ENCODE measurements at places on chromosomes 1 and 21.

- DNase-seq: peak; percentile 90
Measured at GRCh38 chr1:44217809-44218410, 4.6 kb downstream of the DMAP1 start.

GRCh38 chr1:41823471-41823870, 95.3 kb downstream of the HIVEP3 start:
- DNase-seq: peak; percentile 79

GRCh38 chr1:184492536-184492935, 105.7 kb downstream of the C1orf21 start:
- no peak for DNase-seq

DNA sequence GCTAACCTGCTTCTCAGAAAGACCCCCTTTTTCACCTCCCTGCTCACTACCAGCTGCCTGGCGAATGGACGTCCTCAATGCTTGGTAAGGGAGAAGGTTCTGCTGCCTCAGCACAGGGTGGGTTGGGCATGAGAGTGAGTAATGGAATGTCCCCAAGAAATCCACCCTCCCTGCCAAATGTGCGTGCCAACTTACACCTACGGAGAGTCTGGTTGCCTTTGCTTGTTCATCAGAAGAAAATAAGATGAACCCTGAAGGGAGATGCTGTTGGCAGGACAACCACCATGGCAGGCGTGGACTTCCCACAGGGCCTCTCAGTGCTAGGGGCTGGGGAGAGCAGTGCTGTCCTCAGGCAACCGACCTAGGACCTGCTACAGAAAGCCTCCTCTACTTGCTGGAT, 106.0 kb downstream of the XCL2 start:
- DNase-seq: no peak

GRCh38 chr1:90044346-90044745, 49.4 kb downstream of the ZNF326 start:
- no peak for DNase-seq

GRCh38 chr1:218568962-218569550, 223.9 kb downstream of the TGFB2 start:
- no peak for DNase-seq

DNA sequence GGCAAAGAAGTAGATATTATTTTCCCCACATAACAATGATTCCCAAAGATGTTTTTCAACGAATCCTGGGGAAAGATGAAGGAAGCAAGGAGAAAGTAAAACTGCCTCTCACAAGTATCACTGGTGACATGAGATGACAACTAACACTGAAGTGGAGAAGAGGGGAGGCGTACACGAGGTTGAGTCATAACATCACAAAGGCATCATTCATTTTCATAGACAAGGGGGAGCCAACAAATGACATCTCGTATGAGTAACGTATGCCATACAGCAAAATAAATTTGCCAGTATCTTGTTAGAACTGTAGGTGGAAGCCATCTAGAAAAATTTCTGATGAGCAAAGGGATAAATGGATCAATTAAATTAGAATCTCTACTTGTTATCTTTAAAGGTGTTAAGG, 56.6 kb downstream of the ATP1B1 start:
- DNase-seq: no peak

DNA sequence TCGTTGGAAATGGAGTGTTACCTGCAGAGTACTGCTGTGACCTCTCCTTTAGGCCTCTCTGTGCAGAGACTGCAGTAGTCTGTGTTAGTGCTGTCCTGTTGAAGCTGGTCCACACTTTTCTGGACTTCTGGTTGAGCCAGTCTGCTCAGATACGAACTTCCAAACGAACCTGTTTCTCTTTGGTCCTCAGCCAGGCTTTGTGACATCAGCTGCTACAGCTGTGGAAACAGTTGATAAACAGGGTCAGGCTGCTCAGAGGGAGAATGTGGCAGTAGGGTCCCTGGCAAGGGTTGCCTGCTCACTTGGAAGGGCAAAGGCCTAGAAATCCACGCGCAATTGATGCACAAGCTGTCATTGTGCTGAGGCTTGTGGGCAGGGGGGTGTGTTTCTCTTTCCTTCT, 98.8 kb downstream of the NOS1AP start:
- no peak for DNase-seq

GRCh38 chr1:235679644-235680043, 30.1 kb upstream of the GNG4 start:
- no peak for DNase-seq

- DNase-seq: no peak
Measured at GRCh38 chr21:41325138-41325912, 8.7 kb downstream of the FAM3B start.

GRCh38 chr1:173590557-173590956, 12.3 kb downstream of the SLC9C2 start:
- DNase-seq: no peak

DNA sequence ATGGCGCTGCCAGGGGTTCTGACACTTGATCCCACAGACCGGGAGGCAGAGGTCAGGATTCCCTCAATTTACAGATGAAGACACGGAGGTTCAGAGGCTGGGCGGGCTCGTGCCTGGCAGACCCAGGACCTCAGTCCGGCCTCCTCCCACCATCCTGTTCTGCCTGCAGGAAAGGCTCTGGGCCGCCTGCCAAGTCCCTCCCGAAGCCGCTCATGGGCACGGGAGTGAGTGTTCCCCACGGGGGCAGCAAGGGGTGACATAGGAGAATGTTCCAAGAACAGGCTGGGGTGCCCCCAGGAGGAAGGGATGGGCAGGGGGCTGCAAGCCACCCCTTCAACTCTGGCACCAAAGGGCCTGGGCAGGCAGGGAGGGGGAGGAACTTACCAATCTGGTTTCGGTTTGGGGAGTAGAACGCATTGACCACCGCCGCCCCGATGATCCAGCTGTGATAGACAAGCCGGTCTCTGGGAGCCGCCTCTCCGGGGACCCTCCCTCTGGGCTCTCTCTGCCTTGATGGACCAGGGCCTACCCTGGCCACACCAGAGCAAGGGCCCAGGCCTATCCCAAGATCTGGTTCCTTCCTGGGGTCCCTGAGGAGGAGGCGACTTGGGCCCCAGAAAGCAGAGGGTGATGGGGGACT, 7.5 kb downstream of the PRXL2B start:
- DNase-seq: peak; percentile 8

DNA sequence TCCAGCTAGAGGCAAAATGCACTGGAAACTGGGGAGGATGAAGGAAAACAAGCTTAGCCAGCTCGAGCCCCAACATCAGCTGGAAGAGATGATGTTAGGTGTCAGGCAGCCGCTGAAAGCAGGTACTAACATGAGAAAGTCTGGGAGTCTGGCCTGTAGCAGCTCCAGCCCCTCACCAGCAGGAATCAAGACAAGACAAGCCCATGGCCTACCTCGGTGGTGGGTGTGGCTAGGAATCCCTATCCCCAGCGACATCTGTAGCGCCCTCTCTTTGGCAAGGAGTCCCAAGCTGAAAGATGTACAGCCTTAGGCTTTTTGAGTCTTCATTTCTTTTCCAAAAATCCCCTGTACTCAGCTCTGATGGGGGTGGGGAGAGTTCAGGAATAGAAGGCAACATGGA, 2.6 kb downstream of the DLGAP3 start:
- DNase-seq: peak; percentile 36

GRCh38 chr21:33608559-33608958, 20.1 kb upstream of the DONSON start:
- no peak for DNase-seq

DNA sequence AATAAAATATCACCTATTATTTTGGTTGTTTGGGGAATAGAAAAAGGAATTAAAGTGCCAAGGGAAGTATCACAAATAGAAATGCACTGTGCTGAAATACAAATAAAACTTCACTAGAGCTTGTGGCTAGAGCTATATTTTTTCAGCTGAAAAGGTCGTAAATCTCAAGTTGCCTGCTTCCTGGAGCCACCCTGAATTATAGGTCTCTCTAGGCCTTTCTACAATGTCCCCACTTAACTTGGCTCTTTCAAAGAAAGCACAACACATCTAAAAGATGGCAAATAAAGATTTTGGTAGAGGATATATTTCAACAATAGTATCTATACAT, 5.0 kb upstream of the RNF2 start:
- DNase-seq: no peak

- no peak for DNase-seq
Measured at GRCh38 chr1:245876586-245876985, 630.5 kb downstream of the SMYD3 start.

DNA sequence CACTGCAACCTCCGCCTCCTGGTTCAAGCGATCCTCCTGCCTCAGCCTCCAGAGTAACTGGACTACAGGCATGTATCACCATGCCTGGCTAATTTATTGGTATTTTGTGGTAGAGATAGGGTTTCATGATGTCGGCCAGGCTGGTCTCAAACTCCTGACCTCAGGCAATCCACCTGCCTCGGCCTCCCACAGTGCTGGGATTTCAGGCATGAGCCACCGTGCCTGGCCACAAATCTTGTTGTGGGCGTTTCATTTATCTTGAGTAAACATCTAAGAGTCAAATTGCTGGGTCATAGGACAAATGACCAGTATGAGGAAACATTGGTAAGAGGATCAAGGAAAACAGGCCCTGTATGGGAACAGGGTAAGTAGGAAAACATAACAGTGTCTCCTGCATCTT, 17.9 kb downstream of the TMEM200B start:
- no peak for DNase-seq

GRCh38 chr1:22963044-22963677, 9.5 kb downstream of the LACTBL1 start:
- no peak for DNase-seq

- no peak for DNase-seq
Measured at GRCh38 chr1:26470878-26471497, 1.3 kb upstream of the HMGN2 start.

GRCh38 chr1:22041505-22041904, 11.0 kb upstream of the CDC42 start:
- DNase-seq: no peak

GRCh38 chr1:44860331-44860730, 17.3 kb upstream of the PTCH2 start:
- no peak for DNase-seq

DNA sequence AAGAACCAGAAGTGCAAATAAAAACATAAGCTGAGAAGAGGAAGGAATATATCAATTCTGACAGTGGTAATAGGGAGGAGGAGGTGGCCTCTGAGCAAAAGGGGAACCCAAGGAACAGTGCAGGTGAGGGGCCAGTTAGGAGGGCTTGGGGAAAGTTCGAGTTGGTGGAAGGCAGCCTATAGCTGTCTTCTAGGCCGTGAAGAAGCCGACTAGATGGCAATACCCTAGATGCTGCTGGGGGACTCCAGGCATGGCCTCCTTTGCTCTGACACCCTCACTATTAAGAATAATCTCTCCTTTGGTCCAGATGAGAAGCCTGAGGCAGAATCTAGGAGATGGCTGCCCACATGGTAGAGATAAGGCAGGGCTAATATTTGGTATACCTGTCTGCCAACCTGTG, 351.1 kb upstream of the PLXNA2 start:
- DNase-seq: no peak

- DNase-seq: no peak
Measured at GRCh38 chr1:23872421-23872820, 4.3 kb upstream of the FUCA1 start.

DNA sequence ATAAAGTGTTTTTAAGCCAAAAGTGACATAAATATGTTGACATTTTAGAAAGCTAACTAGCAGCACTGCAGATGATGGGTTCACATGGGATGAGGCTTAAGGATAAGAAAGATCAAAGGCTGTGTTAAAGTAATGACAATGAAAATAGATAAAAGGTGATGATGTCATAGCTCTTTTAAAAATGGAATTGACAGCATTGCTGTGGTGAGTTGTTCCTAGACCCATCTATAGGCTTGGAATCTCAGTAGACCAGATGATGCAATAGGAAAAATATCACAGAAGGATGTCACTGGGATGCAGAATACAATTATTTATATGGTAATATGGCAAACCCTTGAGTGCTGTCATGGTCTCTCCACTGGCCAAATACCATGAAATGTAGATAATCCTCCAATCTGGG, 286.0 kb downstream of the PLA2G4A start:
- no peak for DNase-seq

DNA sequence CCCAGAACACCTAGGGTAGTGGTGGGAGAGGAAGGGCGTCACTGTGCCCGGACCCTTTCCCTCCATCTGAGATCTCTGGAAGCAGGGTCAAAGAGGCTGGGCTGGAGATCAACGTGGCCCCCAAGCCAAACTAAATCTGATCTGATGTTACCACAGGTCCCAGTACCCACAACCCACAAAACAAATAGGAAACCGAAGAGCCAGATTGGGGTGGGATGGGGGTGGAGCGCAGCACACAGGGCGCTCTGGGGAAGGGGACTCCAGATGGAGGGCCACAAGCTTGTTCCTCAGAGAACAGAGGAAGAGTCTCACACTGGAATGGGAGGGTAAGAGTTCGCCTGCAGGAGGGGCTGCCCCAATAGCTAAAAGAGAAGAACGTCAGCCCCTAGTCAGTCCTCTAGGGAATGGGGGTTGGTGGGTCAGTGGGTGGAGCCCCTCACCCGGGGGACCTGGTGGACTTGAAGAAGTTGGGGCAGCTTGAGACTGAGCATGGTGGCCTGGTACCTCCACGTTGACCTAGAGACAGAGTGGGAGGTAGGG, 1.5 kb downstream of the PAQR6 start:
- DNase-seq: no peak

DNA sequence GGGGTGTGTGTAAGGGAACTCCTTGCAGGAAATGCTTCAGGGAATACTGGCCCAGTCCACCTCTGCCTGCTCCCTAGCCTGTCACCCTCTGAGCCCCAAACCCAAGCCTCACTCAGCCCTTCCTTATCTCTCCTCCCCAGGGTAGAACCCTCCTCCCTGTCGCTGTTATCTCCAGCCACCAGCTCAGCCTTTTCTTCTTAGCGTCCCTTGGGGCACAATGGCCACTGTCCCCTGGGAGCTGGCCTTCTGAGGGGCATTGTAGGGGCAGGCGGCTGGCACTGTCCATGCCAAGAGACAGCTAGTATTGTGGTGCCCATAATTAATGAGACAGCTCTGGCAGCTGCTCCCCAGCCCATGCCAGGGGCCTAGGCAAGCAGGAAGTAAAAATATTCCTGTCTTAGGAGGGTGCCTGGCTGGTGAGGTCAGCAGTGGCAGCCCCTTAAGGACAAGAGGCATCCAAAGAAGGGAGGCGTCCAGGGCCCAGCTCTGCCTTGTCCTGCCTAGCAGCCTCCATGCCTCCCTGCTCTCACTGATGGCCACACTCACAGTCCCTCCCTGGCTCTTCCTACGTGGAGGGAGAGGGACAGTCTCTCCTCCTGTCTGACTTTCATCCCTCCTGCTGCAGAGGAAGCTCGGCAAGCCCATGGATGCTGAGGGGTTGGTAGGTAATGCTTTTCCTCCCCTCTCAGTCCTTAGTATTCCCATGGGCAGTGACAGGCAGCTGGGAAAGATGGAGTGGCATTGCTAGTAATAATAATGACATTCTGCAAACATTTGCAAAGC, 37.5 kb downstream of the KCNQ4 start:
- no peak for DNase-seq
